ENCODE measurements at places on chromosomes 4 and X.

- no peak for DNase-seq
Measured at GRCh38 chr4:165814256-165815020, 58.6 kb upstream of the TLL1 start.

DNA sequence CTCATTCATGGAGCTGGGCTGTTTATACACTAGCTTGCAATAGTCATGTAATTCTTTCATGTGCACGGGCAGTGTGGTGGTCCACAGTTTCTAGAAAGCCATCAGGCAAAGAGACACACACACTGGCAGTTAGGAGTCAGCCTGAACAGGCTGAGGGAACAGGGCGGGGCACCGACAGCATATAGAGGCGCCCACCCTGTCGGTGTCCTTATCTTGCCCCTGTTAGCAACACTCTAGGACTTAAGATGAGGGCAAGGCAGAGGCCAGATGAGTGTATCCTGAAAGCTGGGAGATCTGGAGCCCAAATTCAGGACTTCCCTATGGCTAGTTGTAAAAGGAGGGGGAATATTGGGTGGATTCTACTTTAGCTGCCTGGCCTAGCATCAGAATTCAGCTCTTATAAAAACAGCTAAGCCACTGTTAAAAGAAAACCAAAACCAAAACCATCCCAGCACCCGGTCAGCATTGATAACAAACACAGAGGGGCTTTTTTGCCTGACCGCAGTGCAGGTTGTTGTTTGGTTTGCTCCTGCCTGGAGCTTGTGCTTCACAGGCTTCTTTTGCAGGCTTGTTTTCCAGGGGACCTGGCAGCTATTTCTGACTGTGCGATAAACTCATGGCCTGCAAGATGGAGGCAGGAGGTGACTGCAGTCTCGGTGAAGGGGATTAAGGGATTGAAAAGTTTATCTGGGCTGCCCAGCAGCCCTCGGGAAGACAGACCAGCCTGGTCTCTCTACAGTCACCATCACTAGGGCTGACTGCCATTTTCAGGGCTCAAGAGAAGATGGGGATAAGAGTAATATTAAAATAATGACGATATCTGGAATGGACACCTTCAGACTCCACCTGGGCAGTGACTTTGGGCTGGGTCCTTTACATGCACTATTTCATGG, 638.9 kb downstream of the MID1IP1 start:
- DNase-seq: no peak

- DNase-seq: no peak
Measured at GRCh38 chrX:139538907-139539790, 8.6 kb downstream of the F9 start.

DNA sequence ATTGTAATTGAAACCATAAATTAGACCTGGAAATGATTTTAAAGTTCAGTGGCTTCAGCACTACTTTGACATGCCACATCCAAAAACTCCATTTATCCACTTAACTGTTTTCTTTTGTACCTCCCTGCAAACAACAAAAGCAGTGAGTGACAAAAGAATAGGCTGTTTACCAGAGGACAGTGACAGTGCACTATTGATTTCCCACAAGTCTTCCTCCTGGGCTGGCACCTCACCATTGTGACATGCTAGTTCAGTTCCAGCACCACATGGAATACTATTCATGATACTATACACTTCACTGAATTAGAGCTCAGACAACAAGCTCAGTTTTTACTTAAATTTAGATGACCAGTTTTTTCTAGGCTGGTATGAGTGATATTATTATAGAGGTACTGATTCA, 29.3 kb downstream of the MOSPD2 start:
- DNase-seq: no peak

DNA sequence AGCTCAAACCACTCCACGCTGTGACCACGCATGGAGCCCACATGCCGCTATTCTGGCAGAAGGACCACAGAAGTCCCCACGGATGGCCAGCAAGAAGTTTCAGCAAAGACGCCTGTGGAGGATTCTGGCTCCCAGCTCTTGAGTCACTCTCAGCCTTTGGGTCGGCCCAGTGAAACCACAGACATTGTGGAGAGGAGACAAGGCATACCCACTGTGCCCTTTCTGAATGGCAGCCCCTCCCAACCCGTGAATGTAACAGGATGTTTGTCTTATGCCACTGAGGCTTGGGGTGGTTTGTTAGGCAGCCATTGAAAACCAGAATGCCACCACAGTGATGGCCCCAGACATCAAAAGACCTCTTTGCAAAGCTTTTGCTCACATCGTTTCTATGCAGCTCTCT, 42.7 kb downstream of the ABLIM2 start:
- no peak for DNase-seq

DNA sequence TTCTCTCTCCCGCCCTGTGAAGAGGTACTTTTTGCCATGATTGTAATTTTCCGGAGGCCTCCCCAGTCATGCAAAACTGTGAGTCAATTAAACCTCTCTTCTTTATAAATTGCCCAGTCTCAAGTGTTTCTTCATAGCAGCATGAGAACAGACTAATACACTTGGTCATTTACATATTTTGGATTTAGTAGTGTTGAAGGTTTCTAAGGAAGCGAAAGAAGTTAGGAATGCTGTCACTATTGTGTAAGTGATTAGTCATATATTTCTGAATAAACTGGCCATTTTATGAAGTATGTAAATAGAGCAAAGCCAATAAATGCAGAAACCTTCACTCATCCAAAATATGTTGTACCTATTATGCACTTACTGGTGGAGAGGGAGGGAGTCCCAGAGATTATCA, 34.4 kb upstream of the GK2 start:
- no peak for DNase-seq

DNA sequence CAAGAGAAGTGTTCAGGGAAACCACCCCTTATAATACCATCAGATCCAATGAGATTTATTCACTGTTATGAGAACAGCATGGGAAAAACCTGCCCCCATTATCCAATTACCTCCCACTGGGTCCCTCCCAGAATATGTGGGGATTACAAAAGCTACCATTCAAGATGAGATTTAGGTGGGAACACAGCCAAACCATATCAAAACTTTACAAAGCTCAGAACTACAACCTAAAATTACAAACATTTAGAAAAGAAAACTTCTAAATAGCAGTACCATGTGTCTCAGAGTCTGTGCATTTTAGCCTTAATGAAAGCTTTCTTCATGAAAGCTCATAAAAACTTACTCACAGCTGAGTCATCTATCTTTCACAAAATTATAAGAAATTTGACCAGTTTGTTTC, 1442.8 kb upstream of the PCDH7 start:
- no peak for DNase-seq

DNA sequence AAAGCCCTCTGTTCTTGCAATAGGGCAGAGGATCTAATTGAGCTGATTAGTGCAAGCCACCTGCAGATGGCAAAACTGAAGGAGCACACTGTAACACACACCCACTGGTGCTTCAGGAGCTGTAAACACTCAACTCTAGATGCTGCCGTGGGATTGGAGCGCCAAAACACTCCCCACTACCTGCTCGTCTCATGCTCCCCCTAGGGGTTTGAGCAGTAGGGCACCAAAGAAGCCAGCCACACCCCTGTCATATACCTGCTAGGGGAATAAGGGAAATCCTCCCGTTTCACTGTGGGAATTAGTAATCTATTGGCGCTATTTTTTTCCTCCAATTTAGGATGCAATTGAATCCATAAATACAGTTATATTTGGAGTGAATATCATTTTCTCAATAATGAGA, 360.2 kb downstream of the GLUD2 start:
- DNase-seq: no peak

- no peak for DNase-seq
Measured at GRCh38 chr4:73744203-73744602, 3.8 kb downstream of the CXCL8 start.

GRCh38 chrX:22147214-22147613, 115.1 kb downstream of the PHEX start:
- no peak for DNase-seq

DNA sequence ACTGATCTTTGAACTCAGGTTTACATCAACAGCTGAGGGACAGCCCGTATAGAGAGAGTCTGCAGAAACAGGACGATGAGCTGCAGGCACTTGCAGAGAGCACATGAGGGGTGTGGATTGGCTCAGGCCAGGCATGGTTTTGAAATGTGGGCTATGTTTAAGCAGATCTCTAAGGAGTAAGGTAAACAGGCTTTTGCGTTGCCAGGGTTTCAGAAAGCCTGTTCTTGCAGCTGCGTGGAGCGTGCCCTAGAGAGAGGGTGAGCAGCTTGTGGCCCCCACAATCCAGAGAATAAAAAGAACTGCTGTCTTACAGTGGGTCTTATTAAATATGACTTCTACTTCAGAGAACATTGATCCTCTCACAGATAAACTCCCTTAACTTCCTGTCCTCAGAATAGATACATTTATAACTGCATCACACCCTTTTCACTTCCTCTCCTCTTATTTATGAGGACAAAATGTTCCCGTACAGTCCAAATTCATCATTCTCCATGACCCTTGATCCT, 64.1 kb downstream of the TMA16 start:
- DNase-seq: no peak

GRCh38 chr4:73613130-73613529, 7.1 kb downstream of the RASSF6 start:
- no peak for DNase-seq

DNA sequence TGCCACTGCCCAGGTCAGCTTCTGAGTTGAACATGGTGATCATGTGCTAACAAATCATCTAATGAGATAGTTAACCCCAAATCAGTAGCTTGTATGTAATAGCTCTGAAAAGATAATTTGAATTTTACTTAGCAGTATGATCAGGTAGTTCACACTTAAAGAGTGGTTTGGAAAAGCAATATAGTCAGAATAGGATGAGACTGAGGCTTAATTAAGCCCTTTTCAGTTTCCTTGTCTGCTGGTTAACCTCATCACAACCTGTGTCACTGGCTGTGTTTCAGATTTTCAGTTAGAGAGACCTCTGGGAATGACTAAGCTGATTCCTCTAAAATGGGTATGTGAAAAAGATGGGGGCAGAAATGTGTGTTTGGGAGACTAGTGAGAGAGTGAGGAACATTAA, 38.1 kb downstream of the GPR174 start:
- no peak for DNase-seq

DNA sequence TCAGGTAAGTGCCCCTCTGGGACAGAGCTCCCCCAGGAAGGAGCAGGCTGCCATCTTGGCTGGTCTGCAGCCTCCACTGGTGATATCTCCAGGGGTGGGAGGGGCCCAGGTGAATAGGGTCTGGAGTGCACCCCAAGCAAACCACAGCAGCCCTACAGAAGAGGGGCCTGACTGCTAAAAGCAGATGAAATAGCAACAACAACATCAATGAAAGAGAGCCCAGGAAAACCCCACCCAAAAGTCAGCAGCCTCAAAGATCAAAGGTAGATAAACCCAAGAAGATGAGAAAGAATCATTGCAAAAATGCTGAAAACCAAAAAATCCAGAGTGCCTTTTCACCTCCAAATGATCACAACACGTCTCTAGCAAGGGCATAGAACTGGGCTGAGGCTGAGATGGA, 92.5 kb upstream of the PAGE3 start:
- no peak for DNase-seq

DNA sequence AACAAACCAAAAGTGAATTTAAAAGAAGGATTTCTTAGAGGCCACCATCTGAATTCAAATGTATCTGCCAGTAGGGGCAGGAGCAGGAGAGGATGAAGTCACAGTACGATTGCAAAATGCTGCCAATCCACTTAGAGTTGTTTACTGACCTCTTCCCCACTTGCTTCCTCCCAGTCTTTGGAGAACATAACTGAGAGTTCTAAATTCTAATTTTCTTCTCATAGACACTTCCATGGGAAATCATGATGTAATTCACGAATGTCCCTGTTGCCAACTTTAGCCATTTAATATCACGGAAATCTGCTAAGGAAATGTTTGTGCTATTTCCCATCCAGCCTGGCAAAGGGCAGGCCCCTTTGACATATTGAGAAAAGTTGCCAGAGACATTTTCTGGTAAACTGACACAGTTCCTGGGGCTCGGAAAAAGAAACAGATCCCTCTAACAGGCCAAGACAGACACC, 33.6 kb upstream of the NOCT start:
- no peak for DNase-seq

DNA sequence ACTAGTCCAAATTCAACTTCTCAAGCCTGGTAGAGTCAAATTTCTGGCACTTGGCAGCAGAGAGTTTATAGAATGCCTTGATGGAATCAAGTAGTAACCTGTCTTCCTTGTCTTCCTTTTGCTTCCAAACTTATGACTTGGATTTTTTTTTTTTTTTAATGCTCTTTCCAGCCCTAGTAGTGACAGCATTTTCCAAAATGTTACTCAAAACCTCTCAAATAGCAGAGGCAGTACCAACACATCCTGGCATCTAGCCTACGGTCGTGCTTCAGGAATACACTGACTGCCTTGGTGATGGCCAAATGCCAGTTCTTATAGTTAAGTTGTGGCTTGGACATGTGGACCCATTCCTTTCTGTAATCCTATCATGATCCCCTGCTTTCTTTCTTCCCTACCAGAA, 46.0 kb downstream of the GALNT7 start:
- no peak for DNase-seq

DNA sequence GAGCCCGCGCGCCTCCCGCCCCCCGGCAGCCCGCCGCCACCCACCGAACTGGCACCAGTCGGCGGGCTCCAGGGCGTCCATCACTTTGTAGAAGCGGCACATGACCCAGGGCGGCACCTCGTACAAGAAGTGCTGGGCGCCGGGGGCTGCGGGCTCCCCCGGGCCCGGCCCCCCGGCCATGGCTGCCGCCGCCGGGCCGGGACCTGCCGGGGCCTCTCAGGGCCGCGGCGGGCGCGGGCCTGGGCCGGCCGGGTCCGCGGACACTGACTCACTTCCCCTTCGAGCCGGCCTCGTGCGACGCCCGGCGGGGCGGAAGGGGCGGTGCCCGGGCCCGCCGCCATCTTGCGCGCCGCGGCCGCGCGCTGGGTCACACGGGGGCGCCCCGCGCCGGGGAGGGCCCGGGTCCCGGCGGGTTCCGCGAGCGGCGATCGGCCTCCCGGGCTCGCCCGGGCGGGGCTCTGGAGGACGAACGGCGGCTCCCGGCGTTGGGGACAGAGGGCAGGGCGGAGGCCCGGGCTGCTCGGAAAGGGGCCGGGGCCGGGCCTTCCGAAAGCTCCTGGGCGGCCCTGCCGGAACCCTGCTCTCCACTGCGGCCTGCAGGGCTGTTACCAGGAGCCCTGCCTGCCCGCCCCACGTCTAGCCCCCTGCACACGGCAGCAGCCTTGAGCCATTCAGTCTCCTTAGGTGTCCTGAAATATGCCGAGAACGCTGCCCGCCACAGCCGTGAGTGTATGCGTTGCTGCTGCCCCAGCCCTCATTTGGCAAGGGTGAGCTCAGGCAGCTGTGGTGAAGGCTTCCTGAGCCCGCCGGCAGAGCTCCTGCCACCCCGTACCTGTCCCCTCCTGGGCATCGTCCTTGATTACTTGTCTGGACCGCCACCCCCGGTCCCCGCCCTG, at the start of gene IRAK1:
Gene IRAK1, minus strand, starts transcription at position 270 of the 896 bp plus-strand sequence. Its CDS starts 90 bp downstream, at position 180.
- peak; percentile 37 for DNase-seq
